ENCODE measurements at places on chromosomes 7 and 10.
A peak's percentile ranks its signal among the peaks of the same experiment; 100 is the strongest.

- no peak for DNase-seq
These were observed 58.1 kb downstream of the UNCX start for GRCh38 chr7:1290679-1291356.

DNA sequence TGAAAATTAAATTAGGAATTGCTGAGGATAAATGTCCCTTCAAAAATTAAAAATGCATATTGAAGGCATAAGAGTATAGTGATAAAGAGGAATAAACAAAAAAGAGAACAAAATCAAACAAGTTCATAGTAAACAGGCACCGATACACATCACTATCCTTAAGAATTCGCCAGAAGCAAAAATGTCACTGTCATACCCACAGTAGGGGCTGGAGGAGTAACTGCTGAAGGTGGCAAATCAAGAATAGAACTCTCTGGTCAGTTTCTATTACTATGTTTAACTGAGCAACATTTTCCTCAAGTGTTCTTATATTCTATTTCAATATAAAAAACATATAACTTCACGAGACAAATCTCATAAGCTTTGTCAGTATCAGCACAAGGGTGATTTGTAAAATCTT is 84.0 kb downstream of the VPS41 start:
- no peak for DNase-seq

- DNase-seq = no peak
These were observed 110.5 kb downstream of the DYNC2I1 start for GRCh38 chr7:158966780-158967390.

GRCh38 chr7:95517458-95517857 is 31.7 kb downstream of the ASB4 start:
- no peak for DNase-seq

- no peak for DNase-seq
These were observed 59.3 kb downstream of the ARHGAP22 start for GRCh38 chr10:48545462-48546145.

DNA sequence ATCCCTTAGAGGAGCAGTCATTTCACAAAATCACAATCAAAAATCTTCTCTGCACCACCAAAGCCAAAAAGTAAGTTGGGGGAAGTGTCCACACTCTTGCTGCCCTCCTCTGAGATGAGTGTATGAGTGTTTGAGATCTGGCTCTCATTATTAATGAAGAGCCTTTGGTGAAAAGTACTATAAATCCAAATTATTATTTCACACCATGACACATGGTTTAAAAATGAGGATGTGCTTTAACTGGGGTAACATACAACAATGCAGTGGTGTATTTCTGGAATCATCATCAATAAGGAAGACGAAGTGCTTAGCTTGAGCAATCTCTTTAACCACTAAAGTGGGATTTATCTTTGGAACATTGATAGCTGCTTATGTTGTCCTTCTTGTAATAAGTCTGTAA is 114.2 kb upstream of the ADAM12 start:
- no peak for DNase-seq

DNA sequence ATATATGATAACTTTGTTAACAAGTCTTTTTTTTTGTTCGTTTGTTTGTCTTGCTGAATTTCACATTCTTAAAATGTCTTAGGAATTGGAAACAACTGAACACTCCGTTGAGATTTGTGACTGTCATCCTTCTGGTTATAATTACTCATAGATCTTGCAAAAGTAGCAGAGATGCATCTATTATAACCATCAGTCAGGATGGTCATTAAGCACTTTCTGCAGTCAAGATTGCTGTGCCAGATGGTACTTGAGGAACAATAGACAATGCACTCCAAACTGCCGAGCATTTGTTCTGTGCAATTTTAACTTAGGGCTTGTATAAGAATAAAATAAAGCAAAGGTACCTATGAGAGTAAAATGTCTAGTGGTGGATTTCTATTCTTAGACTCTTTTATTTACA is 710.1 kb upstream of the KCND2 start:
- no peak for DNase-seq

DNA sequence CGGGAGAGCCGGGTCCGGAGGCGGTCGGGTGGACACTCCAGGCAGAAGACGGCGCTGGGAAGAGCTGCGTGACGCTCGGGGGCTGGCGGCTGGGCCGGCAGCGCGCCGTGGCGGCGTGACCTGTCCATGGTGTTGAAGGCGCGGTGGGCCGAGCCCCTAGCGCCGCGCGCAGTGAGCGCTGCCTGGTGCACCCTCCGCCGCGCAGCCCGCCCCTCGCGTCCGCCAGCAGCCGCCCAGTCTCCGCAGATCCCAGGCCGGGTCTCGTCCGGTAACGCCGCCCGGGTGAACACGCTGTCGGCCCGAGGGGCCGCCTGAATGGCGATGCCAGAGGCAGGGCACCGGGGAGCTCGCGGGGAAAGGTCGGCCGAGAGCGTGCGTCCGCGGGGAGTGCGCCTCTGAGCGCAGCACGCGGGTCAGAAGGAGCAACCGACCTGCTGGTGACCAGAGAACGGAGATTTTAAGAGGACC is 657 bp upstream of the TMEM178B start:
- DNase-seq = no peak

GRCh38 chr7:8201846-8202441 is 60.0 kb downstream of the ICA1 start:
- DNase-seq = no peak

DNA sequence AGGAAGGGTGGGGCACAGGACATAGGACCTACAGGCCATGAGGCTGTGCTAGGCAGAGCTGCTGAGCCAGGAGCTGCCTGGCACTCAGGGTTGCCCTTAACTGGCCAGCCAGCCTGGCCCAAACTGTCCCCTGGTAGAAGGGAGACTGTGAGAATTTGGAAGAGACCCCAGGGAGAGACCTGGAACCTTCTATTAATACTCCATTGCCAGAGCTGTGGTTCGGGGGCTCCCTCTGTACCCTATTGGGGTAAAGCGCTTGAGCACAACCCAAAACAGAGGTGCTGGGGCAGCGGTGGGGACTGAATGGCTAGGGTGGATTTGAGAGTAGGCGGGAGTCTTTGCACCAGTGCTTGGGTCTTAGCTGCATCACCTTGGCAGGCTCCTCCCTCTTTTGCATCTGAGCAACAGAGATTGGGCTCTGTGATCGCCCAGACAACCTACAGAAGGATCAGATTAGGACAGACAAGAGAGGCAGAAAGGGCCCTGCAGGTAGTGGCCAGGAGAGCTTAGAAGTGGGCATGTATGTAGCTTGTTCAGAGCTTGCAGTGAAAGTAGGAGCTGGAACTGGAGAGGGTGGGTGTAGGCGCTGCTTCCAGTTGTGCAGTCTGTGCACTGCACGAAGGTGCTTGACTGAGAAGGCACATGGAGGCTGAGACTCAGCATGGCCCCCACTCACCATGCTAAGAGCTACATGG is 53.3 kb downstream of the ADCYAP1R1 start:
- DNase-seq = no peak

- DNase-seq = no peak
These were observed 8.5 kb downstream of the PWWP2B start for GRCh38 chr10:132405463-132405991.

- DNase-seq = no peak
These were observed 20.5 kb downstream of the ITPRIP start for GRCh38 chr10:104317726-104318299.

DNA sequence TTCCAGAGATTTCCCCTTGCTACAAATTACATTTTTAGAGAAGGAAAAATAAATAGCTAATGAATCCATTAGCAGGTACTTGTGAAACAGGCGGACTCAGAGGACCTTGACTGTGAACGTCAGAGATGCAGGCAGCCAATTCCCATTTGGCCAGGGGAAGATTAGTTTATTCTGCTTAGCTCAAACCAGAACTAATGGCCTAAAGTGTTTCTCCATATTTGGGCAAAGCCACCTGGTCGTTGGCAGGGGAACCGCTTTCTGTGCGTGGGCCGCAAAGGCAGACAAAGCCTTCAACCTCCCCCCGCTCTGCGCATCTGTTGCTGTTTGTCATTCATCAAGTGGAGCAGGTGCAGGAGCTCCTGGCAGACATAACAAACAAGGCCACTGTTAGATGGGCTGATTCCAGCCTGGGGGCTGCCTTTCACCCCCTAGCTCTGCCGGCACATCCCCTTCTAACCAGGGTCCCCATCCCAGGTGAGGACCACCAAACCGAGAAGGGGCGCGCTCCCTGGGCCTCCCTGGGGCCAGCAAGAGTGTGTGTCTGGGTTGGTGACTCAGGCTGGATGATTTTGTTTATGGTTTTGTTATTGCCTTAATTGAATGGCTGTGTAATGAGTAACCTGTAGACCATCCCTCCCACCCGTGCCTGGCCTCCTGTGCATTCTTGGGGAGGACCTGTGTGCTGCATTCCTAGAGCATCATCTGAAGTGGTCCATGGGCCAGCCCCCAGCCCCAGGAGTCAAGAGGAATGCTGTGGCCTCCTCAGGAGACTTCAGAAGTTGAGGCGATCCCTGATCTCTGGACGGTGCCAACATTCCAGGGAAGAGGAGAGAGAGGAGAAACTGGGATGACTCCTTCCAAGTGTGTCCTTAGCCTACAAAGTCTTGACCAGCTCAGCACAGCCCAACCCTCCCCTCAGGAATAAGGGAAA is 14.5 kb upstream of the CPA1 start:
- DNase-seq = peak; percentile 99

- DNase-seq = no peak
These were observed 60.1 kb downstream of the DENND11 start for GRCh38 chr7:141641876-141642275.

- DNase-seq = no peak
These were observed 18.1 kb upstream of the GPR141 start for GRCh38 chr7:37665352-37666022.

- no peak for DNase-seq
These were observed 178.5 kb downstream of the ARID5B start for GRCh38 chr10:62079885-62080559.

DNA sequence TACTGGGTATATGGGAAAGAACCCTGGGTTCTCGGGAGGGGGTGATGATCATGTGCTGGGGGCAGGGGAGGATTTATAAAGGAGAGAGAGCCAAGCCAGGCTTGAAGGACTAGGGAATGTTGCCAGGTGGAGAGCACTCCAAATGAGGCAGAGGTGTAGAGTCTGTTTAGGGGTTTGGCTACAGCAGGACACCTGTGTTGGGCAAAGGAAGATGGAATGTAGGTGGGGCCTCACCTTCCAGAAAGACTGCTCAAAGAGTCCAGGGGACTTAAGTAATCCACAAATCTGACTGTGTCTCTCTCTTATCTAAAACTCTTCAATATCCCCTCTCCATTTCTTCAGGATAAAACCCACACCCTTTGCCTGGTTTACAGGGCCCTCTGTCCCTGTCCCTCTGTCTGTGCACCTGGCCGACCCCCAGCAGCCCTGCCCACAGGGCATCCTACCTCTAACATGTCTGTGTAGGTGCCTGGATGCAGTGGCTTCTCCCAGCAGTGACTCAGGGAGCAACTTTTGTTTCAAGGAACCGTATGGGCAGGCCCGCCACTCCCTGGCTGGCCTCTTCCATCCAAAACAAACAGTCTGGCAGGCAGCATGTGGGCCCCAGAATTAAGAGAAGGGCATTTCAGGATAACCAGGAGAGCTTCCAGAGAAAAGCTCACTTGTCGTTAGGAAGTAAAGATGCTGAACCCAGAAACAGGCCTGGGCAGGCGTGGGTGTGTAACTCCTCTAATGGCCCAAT is 10.6 kb upstream of the PLEKHA1 start:
- no peak for DNase-seq

- DNase-seq = no peak
These were observed 357.6 kb downstream of the GFRA1 start for GRCh38 chr10:115915429-115915828.

DNA sequence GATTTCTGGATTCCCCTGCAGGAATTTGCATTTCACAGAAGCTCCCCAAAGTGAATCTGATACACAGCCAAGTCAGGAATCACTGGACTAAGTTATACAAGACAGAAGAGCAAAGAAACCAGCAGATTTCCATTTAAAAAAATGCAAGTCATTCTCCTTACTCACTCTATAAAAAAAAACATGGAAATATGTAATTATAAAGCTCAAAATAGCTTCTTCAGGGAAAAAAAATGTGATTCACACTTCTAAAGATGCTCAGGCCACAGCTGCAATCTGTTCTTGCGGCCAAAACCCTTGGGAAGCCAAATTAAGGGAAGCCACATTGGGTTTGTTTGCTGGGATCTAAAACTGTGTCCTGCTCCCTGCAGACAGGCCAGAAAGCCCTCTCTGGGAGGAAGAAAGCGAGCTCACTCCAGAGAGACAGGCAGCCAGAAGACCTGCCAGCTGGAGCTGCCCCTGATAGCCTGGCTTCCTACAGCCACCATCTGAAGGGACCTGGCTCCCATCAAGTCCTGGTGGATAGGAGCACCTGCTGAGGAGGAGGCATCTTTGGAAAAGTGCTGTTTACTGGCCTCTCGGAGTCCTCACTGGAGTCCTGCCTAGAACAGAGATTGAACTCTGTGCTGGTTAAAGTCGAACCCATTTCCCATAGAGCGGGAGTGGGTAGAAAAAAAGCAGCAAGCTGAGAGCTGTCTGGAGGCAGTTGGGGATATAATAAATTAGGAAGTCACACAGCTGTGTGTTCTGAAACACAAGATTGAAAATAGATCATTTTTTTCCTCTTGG is 359.2 kb upstream of the AOAH start:
- no peak for DNase-seq

GRCh38 chr7:89809291-89809690 is 345.0 kb upstream of the STEAP1 start:
- no peak for DNase-seq

- no peak for DNase-seq
These were observed 73.5 kb downstream of the CRPPA start for GRCh38 chr7:16347827-16348192.

GRCh38 chr10:104441329-104442000 is 87.8 kb downstream of the CFAP58 start:
- DNase-seq = no peak

DNA sequence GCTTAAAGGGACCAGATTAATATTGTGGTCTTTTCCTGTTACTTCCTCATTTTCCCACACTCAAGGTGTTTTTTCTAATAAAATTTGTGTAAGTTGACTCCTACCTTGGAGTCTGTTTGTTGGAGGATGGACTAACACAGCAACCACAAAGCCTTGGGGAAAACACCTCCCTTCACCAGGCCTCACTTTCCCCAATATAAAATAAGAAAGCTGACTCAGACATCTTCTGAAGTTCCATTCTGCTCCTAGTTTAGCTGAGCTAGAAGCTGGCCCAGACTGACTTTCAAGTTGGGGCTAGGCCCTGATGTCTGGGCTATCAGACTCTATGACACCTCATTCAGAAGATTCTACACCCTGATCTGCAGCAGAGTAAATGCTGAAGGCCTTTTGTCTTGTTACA is 73.0 kb upstream of the ADRB1 start:
- no peak for DNase-seq

GRCh38 chr10:61066661-61067344 is 122.8 kb upstream of the RHOBTB1 start:
- no peak for DNase-seq

DNA sequence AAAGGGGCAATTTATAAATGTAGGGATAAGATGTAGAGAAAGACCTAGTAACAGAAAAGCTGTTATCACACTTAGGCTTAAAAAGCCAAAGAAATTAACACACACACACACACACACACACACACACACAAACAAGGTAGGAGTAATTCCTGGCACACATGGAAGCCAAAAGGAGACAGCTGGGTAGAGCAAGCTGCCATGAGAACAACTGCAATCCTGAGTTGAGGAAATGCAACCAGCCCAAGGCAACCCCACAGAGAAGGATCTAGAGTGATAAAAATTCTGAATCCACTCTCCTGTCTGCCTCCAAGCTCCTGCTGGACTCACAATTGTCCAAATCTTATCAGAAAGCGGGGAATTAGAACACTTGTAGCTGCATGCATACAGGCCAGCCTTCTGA is 229.1 kb upstream of the DGKB start:
- no peak for DNase-seq

Measured in NCI-H187 (cell line).